ENCODE measurements at places on chromosomes 7 and 10.

DNA sequence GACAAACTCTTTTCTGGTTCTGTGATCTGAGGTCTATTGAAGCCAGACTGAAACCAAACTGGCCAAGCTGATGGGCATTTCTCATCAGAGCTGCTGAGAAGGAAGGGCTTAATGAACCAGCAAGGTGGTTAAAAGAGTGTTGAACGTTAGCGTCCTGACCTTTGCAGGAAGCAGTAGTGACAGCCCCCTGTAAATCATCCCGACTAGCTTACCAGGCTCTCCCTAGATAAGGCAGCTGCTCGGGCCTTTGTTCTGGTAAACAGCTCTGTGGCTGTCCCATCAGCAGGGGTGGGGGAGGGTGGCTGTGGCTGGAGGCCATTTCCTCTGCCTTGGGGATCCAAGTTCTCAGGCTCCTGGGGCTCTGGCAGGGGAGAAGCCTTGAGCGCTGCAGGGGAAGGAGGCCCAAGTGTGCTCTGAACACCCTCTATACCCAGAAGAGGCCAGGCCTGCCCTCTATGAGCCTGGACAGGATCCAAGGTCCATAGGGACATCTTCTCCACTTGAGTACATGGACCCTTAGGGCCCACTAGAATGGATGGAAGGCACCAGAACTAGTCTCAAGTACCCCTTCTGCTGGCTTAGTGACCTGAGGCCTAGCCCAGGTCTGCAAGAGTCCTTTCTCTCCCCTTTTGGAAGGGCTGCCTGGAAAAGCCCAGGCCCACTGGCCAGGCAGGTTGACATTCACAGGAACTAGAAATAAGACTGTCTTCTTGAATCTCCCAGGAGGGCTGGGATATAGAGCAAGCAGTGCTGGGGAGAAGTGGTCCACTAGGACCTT lies 134.6 kb downstream of the ARHGAP22 start:
- DNase-seq, result no peak

DNA sequence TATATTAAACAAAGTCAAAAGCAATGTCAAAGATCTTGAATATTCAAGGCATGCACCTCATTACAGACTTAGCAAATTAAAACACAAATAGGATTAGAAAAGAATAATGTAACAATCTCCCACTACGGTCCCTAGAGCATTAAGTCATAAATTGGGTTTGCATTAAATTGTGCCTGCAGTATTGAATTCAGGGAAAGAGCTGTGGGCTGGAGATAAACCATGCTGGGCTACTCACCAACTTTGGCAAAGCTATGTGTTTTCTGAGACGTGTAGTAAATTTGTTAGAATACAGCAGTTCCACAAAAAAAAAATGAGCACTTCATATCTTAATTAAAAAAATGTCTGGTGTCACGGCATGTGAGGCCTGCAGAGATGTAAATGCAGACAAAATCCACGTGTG lies 241.6 kb downstream of the SNX10 start:
- no peak for DNase-seq

DNA sequence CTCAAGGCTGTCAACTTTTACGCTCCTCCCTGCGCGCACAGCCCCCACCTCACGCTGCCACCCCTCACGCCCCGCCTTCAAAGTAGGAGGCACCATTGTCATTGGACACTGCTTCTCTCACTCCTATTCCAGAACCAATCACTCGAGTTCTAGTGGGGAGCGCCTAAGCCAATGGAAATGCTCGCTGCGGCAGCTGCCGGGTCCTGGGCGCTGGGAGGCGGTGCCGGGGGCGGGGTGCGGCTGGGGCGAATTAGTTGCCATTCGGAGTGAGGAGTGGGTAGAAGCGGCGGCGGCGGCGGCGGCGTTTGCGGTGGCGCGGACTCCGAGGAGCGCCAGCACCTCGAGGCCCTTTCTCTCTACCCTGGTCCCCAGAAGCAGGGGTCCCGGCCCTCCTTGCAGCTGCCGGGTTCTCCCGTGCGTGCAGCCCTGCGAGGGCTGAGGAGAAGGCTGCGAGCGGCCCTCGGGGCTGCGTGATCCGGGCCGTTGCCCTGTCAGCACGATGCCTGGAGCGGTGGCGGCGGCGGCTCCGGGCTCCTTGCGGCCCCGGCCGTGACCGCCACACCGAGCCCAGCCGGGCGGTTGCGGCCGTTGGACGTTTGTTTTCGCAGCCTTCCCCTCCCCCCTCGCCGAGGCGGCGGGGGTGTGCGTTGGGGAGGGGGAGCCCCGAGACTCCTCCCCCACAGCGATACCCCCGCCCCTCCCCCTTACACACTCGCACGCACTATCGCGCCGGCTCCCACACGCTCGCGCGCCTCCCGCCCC lies at the start of gene GLCCI1:
Gene GLCCI1 (plus strand): TSS at position 253 of the 762 bp plus-strand sequence. CDS start 555 bp downstream, outside the sequence.
- peak; percentile 99 for DNase-seq

- no peak for DNase-seq
Observed at GRCh38 chr7:31370609-31371008, 30.1 kb upstream of the NEUROD6 start.

- DNase-seq, result no peak
Observed at GRCh38 chr10:5608608-5609220, 57.7 kb downstream of the ASB13 start.

DNA sequence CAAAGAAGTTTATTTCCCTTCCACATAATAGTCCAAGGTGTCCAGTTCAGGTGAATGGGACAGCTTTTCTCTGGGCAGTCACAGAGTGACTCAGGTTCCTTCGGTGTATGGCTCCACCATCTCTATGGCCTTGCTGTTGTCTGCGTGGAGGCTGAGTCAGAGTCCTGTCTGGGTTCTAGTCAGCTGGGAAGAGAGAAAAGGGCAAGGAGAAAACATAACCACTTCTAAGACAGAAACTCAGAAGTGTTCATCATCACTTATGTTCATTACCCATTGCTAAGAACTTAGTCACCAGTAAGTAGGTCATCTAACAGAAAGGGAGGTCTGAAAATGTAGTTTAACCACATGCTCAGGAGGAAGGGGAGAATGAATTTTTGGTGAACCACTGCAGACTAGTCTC lies 32.4 kb upstream of the CCDC7 start:
- DNase-seq, result peak; percentile 28

DNA sequence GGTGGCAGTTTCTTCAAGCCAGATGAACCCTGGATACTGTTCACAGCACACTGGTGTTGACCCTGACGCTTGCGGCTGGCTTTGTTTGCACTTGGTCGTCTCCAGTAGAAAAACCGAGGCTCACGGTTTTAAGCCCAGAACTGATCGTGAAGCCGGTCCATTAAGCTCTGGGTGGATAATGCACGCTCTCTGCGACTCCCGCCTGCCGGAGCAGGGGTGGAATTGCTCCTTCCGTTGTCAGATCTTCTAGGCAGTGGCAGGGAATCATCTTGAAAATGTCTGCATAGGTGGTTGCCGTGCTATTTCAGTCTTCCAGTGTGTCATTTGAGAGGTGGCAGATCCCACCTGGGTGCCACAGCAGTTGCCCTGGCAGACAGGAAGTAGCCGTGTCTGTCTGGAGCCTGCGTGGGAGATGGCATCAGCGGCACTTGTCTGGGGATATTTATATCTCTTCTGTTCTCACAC lies 35.9 kb upstream of the AP5Z1 start:
- no peak for DNase-seq

DNA sequence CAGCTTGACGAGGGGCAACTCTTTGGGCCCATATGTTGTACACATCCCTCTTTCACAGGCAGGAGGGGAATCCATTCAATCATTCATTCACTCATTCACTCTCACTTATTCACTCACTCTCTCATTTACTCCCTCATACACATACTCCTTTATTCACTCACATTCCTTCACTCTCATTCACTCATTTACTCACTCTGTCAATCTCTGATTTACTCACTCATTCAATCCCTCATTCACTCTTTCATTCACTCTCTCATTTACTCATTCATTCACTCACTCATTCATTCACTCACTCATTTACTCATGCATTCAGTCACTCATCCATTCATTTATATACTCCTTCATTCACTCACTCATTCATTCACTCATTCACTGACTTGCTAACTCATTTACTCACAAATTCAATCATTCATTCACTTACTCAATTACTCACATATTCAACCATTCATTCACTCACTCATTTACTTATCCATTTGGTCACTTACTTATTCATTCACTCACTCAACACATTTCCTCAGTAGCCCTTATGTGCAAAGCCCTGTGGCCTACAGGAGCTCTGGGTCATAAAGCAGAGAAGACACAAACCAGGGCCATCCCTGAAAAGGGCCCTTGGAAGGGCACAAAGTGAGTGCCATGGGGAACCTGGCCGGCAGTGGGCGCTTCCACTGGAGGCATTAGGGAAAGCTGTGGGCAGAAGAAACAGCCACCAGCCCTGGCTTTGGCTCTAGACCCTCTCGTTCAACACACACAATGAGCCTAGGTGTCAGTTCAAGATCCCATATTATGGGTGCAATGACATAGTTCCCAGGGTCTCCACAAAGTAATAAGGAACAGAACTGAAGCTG lies 26.0 kb downstream of the HIP1 start:
- DNase-seq, result no peak

DNA sequence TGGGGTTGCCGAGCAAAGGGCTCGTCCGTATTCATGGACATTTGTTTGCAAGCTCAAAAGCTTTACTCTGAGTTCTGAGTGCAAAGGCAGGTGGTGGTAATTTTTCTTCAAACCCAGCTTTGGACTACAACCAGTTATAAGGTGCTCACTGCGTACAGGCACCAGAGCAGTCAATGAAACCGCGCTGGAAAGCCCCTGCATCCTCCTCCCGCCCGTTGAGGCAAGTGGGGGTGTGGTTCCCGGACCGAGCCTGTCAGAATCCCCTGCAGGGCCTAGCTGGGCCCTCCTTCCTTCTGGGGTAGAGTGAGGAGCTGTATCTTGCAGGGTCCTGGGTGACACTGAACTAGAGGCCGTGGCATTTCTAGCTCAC lies 22.3 kb downstream of the AMZ1 start:
- DNase-seq, result no peak

DNA sequence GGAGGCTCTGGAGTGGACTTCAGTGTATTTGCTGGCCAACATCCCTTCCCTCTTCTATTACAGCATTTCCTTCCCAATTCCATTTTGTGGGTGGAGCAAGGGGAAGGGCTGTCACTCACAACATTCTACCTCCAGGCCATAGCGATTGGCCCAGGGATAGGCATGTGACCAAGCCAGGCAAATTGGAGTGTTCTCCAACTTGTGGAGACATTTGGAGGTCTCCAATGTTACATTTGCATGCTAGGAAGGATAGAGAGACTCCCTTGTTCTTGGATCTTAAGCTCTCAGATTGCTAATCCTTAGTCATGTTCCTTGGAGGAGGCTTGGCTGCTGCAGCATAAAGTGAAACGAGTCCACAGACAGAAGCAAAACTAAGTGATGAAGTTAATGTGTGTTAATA lies 95.6 kb upstream of the KIF5B start:
- no peak for DNase-seq

DNA sequence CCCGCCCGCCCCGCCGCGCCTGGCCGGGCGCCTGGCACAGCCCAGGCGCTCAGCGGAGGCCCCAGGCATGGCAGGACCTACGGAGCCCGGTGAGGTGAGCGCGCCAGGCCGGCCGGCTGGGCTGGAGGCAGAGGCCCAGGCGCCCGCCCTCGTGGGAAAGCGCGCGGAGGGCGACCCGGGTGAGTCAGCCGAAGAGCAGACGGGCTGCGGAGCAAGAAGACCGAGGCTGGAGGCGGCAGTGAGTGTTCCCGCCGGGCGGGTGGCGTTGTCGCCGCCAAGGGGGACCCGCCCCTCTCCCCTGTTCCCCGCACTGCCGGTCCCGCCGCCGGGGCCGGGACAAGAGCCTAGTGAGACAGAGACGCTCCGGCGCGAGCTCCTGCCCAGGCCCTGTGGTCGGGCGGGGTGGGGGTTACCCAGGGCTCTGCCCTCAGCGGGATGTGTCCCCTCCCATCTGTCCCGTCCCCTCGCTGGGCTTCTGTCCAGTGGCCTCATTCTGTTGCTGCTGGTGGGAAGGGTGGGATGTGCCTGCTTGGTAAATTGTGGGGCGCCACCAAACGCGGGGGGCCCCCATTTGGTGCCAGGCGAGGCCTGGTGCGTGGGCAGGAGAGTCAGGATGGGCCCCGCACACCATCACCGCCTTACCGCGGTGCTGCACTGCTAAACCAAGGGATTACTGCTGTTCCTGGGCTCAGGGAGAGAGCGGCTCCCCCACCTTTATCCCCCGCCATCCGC lies 17.0 kb upstream of the NODAL start:
- DNase-seq, result peak; percentile 79

GRCh38 chr10:43138757-43139241 lies 554 bp downstream of the CSGALNACT2 start:
- DNase-seq, result no peak

GRCh38 chr10:80596391-80597257 lies 58.9 kb downstream of the SH2D4B start:
- peak; percentile 52 for DNase-seq

DNA sequence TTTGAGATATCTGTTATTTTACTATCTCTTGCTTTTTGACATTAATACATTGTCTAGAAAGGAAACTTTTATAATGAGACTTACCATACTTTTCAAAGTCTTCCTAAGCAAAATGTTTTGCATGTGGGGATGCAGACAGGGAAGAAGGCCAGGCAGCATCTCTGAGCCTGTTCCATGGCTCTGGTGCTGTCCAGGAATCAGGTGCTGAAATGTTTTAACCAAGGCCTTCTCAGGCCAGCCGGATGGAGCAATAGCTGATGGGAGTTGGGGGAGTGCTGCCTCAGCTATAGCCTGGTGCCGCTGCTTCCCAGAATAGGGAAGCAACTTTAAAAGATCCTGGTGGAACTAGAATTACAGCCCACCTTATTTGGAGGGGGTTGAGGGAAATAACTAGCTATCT lies 38.5 kb downstream of the CRTAC1 start:
- DNase-seq, result peak; percentile 7

GRCh38 chr7:25319707-25320106 lies 91.4 kb upstream of the NPVF start:
- DNase-seq, result no peak

DNA sequence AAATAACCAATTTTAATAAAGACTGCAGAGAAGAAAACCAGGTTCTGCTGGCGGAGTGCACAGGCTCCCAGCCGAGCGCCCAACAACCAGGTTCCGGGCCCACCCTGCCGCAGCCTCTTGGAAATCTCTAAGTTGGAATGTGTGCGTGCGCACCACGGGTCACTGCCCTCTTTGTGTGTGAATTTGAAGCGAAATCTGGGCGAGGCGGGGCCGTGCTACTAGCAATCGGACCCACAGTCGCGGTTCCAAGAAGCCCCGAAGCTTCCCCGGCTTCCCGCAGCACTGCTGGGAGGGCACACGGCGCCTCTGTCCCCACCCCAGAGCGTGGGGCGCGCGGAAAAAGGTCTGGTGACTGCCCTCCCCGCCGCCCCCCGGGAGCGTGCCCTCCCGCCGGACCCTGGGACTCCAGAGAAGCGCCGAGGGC lies 666 bp upstream of the MAP3K8 start:
- DNase-seq, result peak; percentile 68

GRCh38 chr7:73585196-73585595 lies 6.8 kb upstream of the TBL2 start:
- DNase-seq, result no peak

DNA sequence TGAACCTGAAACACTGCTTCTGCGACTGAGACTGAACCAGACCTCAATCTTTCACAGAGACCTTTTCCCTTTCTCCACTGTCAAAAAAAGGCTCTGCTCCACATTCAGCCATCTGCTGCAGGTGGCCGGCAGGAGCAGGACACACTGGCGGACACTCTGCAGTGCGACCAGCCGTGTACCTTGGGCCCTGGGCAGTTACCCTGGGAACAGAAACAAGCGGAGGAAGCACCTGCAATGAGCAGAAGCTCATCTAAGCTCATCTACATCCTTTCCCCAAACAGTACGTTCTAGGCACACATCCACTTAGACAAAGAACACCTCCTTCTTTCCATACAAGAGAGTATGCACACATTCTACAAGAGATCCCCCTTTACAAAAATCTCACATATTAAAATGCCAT lies 22.8 kb downstream of the VOPP1 start:
- DNase-seq, result no peak
